ENCODE measurements at places on chromosomes 3 and 15. TPM values are rescaled to one million over a fixed set of nuclear protein-coding genes. Genes with fewer than 3 reads are reported as not detected.

- no peak overlapping the region for H3K4me3 ChIP-seq
- no peaks in the 10 kb centered on the region for H3K27me3 ChIP-seq
- H3K27ac ChIP-seq = no peak overlapping the region
- H3K36me3 ChIP-seq = peaks cover 18% of the 10 kb centered on the region
These were observed 74.0 kb downstream of the OXNAD1 start for GRCh38 chr3:16338999-16339398.

GRCh38 chr15:81221449-81221848 is 24.8 kb downstream of the IL16 start:
- no peaks in the 10 kb centered on the region for H3K4me1 ChIP-seq
- H3K27ac ChIP-seq = no peak overlapping the region
- peaks cover 61% of the 10 kb centered on the region for H3K27me3 ChIP-seq
- no peak for DNase-seq
- no peak overlapping the region for H3K4me3 ChIP-seq

GRCh38 chr15:41259546-41260189 is 28.6 kb downstream of the CHP1 start:
- no peaks in the 10 kb centered on the region for H3K27me3 ChIP-seq
- DNase-seq = no peak
- H3K27ac ChIP-seq = peak overlapping the region; percentile 34
- peaks cover 18% of the 10 kb centered on the region for H3K4me1 ChIP-seq

GRCh38 chr3:77780278-77780996 is 740.5 kb downstream of the ROBO2 start:
- H3K27me3 ChIP-seq = no peaks in the 10 kb centered on the region
- H3K27ac ChIP-seq = no peak overlapping the region
- H3K4me3 ChIP-seq = no peak overlapping the region
- H3K4me1 ChIP-seq = no peaks in the 10 kb centered on the region
- no peak for DNase-seq

DNA sequence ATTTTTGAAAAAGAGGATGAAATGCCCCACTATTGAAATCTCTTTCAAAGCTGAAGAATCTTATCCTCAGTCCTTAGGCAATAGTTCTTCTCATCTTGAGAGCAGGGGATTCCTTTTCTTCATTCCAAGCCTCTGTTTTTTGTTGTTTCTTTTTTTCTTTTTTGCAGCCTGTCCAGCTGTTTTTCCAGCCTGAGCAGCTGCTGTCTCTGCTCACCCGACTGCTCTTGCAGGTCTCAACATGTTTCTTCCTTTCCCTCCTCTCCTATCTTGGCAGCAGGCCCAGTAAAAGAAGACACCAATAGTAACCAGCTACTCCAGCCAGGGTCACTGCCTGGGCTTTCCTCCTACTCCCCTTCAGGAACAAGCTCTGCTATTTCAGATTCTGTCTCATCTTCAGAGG is 23.8 kb downstream of the MEX3B start:
- DNase-seq = no peak
- H3K4me3 ChIP-seq = no peak overlapping the region
- peak overlapping the region; percentile 75 for H3K27ac ChIP-seq
- no peaks in the 10 kb centered on the region for H3K27me3 ChIP-seq
- H3K4me1 ChIP-seq = peaks cover 18% of the 10 kb centered on the region
- H3K36me3 ChIP-seq = no peaks in the 10 kb centered on the region

- no peaks in the 10 kb centered on the region for H3K27me3 ChIP-seq
- H3K4me1 ChIP-seq = no peaks in the 10 kb centered on the region
- H3K4me3 ChIP-seq = no peak overlapping the region
- H3K27ac ChIP-seq = no peak overlapping the region
- DNase-seq = no peak
- peaks cover 3% of the 10 kb centered on the region for H3K36me3 ChIP-seq
These were observed 162.1 kb upstream of the LYSMD4 start for GRCh38 chr15:99895189-99895955.

DNA sequence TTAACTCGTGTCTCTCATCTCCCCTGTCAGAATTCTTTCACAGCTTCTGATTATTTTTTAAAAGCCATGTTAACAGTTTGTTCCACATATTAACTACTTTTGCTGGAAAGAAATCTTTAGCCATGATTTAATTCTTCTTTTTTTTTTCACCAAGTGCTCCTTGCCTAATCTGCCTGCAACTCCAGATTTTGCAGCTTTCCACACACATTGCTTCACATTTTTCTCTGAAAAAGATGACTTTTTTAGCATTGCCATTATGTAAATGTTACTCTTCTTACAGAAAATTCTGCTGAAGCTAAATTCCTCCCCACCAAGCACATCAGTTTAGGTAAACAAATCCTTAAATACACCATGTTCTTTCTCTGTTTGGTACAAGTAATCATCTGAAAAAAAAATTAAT is 23.4 kb upstream of the PPARG start:
- no peak overlapping the region for H3K4me3 ChIP-seq
- DNase-seq = no peak
- H3K4me1 ChIP-seq = peaks cover 4% of the 10 kb centered on the region
- no peak overlapping the region for H3K27ac ChIP-seq
- H3K36me3 ChIP-seq = no peaks in the 10 kb centered on the region
- no peaks in the 10 kb centered on the region for H3K27me3 ChIP-seq

DNA sequence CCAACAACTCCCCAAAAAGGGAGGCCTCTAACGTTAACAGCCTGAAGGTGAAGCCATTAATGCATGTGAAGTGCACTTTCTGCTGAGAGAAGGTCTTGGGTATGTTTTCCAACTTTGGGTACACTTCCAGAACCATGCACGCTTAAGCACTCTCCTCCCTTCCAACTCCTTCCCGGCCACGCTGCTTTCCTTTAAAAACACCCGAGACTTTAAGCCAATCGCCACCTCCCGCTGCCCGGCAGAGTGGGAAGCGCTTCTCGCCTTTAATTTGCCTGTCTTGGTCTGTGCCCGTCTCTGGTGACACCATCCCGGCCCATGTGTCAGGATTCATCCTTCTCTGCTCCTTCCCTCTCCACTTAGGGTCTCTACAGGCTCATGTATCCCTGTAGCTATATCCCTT is 35.3 kb downstream of the ITGB5 start:
- H3K27ac ChIP-seq = no peak overlapping the region
- peaks cover 27% of the 10 kb centered on the region for H3K36me3 ChIP-seq

C3orf85 gene
- total RNA-seq = not detected

GOLGA8G gene
- total RNA-seq = not detected

TLR9 gene
- 0.16 TPM for total RNA-seq
